ENCODE measurements at places on chromosomes 1 and 21. TPM values are rescaled to one million over a fixed set of nuclear protein-coding genes. Genes with fewer than 3 reads are reported as not detected.

GRCh38 chr1:157856538-157856937 lies 14.9 kb upstream of the CD5L start:
- no peak for DNase-seq

- DNase-seq, result no peak
Measured at GRCh38 chr1:103517380-103518047, 8.0 kb upstream of the RNPC3 start.

DNA sequence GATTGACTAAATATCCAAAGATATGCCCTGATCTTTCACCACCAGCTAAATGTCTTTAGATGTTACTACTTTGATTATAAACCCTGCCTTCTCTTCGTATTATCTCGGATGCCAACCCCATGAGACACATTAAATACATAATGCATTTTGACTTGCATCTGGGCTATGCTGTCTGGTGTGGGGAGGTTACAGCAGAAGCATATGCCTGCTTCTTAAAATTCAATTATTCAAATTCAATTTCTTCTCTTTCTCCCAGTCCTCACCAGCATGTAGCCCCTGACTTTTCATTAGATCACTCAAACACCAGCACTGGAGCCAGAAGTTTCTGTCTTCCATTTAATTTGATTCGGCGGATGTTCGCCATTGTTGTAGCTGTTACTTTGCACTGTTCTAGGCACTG lies 360.7 kb upstream of the CAMK1G start:
- no peak for DNase-seq

DNA sequence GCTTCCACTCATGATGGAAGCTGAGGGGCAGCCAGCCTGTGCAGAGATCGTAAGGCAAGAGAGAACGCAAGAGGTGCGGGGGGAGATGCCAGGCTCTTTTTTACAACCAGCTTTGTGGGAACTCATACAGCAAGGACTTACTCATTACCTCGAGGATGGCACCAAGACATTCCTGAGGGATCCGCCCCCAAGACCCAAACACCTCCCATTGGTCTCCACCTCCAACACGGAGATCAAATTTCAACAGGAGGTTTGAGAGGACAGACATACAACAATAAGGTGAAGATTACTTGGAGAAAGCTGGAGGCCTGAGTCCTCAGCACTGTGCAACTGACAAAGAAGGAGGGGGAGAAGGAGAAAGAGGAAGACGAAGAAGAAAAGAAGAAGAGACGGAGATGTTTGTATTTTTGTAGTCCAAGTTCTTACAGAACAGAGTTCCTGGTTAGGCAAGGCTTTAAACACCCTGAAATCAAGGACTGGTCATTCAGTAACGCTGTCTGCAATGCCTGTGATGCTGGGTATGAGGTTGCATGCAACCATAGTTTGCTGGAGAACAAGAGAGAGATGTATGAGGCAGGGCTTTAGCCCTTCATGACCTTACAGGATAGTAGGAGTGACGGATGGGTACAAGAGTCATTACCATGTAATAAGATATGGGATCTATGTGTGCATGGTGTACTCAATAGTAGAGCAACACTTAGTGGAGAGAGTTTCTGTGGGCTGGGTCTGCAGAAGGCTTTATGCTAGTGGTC lies 19.7 kb upstream of the GALNT2 start:
- DNase-seq, result no peak

DNA sequence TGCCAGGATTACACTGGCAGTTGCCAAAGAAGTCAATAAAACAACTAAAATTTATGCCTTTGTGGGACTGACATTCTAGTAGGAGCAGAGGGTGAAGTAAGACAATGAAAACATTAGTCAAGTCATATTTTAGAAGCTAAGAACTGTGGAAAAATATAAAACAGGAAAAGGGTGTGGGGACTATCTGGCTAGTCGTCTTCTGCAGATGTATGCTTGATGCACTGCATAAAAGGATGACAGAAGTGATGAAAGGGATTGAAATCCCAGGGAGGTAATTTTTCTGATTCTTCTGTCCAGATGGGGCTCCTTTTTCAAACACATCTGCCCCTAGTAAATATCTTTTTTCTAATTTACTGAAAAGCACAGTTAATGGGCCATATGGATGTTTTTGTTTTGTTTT lies 706.3 kb downstream of the ADGRL2 start:
- no peak for DNase-seq

GRCh38 chr21:15289896-15290841 lies 225.4 kb upstream of the NRIP1 start:
- no peak for DNase-seq

- DNase-seq, result no peak
Measured at GRCh38 chr1:235056937-235057336, 71.7 kb downstream of the TOMM20 start.

DNA sequence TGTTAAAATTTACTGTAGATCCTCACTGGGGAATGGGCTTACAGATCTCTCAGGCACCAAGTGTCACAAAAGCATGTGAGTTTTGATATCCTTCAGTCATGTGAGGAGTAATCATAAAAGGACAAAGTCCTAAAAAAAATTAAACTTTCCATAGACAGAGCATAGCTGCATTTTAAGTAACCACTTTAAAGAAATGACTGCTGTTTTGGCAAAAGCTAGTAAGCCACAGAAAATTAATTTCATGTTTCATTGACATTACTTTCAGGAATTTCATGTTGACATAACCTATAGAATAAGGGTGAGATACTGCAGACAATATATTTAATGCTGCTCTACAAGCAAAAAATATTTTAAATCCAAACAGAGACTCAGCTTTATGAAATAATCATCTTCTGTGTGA lies 156.3 kb downstream of the LYPLAL1 start:
- no peak for DNase-seq

- no peak for DNase-seq
Measured at GRCh38 chr1:40648928-40649591, 16.4 kb downstream of the RIMS3 start.

The ZFYVE9 gene
- total RNA-seq, result 3.7 TPM

The C1QA gene
- not detected for total RNA-seq

The CNR2 gene
- total RNA-seq, result 0.13 TPM

The HMGCS2 gene
- total RNA-seq, result not detected

The PLXNA2 gene
- 2.2 TPM for total RNA-seq

The LRRIQ3 gene
- total RNA-seq, result 0.85 TPM

Measured in T-helper 17 cell (primary cell).